ENCODE measurements at places on chromosomes 7 and 10. TPM values are rescaled to one million over a fixed set of nuclear protein-coding genes. Genes with fewer than 3 reads are reported as not detected.

- no peaks in the 10 kb centered on the region for H3K36me3 ChIP-seq
- no peak overlapping the region for H3K27ac ChIP-seq
- no peak for DNase-seq
- no peaks in the 10 kb centered on the region for H3K27me3 ChIP-seq
Observed at GRCh38 chr10:70782086-70782745, 3.0 kb downstream of the TBATA start.

GRCh38 chr7:141979568-141979967, 6.0 kb upstream of the TAS2R38 start:
- DNase-seq: no peak
- no peaks in the 10 kb centered on the region for H3K36me3 ChIP-seq
- H3K27me3 ChIP-seq: no peaks in the 10 kb centered on the region
- H3K4me3 ChIP-seq: no peak overlapping the region

GRCh38 chr10:4337563-4337962, 488.4 kb upstream of the AKR1E2 start:
- no peak overlapping the region for H3K27ac ChIP-seq
- H3K36me3 ChIP-seq: no peaks in the 10 kb centered on the region
- no peaks in the 10 kb centered on the region for H3K27me3 ChIP-seq
- H3K4me1 ChIP-seq: no peaks in the 10 kb centered on the region
- H3K4me3 ChIP-seq: no peak overlapping the region

- no peak overlapping the region for H3K27ac ChIP-seq
- H3K27me3 ChIP-seq: no peaks in the 10 kb centered on the region
- no peaks in the 10 kb centered on the region for H3K36me3 ChIP-seq
- no peak overlapping the region for H3K4me3 ChIP-seq
- DNase-seq: no peak
Observed at GRCh38 chr7:119969054-119969453, 303.9 kb upstream of the KCND2 start.

GRCh38 chr7:95863623-95864022, 91.3 kb downstream of the DYNC1I1 start:
- H3K27ac ChIP-seq: no peak overlapping the region
- H3K4me1 ChIP-seq: no peaks in the 10 kb centered on the region
- H3K4me3 ChIP-seq: no peak overlapping the region
- H3K36me3 ChIP-seq: no peaks in the 10 kb centered on the region

- peaks cover 4% of the 10 kb centered on the region for H3K36me3 ChIP-seq
- no peak overlapping the region for H3K4me3 ChIP-seq
- H3K27ac ChIP-seq: no peak overlapping the region
- H3K27me3 ChIP-seq: no peaks in the 10 kb centered on the region
Observed at GRCh38 chr7:37173670-37174069, 275.0 kb downstream of the ELMO1 start.

GRCh38 chr10:12279281-12279680, 70.1 kb upstream of the CAMK1D start:
- no peak overlapping the region for H3K27ac ChIP-seq
- no peak overlapping the region for H3K4me3 ChIP-seq
- no peaks in the 10 kb centered on the region for H3K36me3 ChIP-seq
- DNase-seq: no peak
- no peaks in the 10 kb centered on the region for H3K27me3 ChIP-seq

- no peaks in the 10 kb centered on the region for H3K36me3 ChIP-seq
- H3K27ac ChIP-seq: no peak overlapping the region
- no peaks in the 10 kb centered on the region for H3K27me3 ChIP-seq
Observed at GRCh38 chr10:77071001-77071511, 566.6 kb downstream of the KCNMA1 start.

The CLCN1 gene
- total RNA-seq: not detected

The PRPS1L1 gene
- not detected for total RNA-seq

The CLRN3 gene
- 18.5 TPM for total RNA-seq

The GPR26 gene
- total RNA-seq: not detected

The HECW1 gene
- not detected for total RNA-seq

The TMEM176A gene
- total RNA-seq: 655 TPM

The CDNF gene
- total RNA-seq: 2.8 TPM

Data from right lobe of liver (tissue), 6 donors.